Natural killer cell treated with Interleukin-12 subunit alpha and Interleukin-12 subunit beta and Interleukin-15 and Interleukin-18, amount 100 ng/mL, for 72 hours (primary cell): ENCODE measurements at places on chromosomes 4 and X.

GRCh38 chrX:38080808-38081207, 74.5 kb downstream of the SYTL5 start:
- DNase-seq: no peak

GRCh38 chr4:97468272-97468671, 675.0 kb downstream of the STPG2 start:
- DNase-seq: no peak

DNA sequence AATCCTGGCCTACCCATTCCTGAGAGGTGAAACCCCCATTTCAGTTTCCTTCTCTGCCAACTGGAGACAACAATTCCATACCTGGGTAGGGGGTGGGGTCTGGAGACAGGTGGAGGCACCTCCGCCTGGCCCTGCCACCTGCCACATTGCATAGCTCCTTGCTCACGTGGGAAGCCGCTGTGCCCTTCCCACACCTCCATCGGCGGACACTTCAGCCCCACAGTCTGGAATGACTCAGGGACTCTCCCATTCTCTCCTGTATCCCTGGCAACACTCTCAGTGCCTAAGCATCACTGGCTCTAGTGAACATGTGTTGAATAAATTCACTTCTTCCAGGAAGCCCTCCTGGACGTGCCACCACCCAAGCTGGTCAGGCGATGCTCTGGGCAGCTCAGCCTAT, 21.7 kb downstream of the PPP2R2C start:
- no peak for DNase-seq

DNA sequence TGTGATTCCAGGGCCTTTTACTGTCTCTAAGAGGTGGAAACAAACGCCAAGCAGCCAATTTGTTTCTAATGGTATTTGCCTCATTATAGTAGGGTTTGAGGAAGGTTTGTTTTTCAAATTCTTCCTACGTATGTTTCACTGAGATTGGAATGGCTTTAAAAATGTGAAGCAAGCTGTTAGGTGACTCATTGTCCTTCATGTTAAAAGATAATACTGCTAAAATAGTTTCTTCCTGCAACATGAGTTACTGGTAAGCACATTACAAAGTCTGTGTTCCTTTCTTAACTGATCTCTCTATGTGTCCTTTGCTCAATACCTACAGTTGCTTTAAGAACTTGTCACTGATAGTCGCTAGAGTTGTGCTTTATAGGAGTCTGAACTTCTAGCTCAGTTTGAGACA, 1183.9 kb downstream of the RPA4 start:
- no peak for DNase-seq

DNA sequence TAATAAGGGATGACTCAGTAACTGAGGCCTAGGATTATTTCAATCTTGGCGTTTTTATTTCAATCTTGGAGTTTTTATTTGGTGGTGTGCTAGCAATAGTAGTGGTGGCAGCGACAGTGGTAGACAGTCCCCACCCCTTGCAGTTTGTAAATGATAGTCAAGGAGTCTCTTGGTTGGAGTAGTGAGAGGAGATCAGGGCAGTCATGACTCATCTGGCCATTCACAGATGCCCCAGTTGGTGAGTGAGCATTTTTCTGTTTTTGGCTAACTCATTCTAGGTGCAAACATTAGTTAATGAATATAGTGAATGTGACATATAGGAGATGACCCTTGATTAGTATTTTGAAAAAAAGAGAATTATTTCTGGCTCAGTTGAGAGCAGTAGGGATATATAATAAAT, 93.5 kb upstream of the ADAD1 start:
- DNase-seq: no peak

DNA sequence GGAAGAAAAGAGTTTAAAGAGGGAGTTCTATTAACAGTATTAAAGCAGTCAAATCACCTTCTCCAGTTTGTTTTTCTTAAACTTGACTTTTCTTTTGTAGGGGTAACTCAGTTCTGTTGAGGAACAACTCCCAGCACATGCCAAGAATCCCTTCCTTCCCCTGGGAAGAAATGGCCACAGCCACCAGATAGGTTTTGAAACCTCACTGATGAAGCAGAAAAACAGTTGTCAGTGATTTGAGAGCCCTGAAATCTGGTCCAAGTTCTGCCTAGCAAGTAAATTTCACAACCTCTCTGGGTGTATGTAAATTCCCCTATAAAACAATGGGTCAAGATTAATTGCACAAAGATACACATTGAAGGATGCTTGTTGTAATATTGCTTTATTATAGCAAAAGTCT, 167.1 kb downstream of the DHX15 start:
- DNase-seq: no peak
